ENCODE measurements at places on chromosomes 3 and 15.

GRCh38 chr3:148816981-148817525, 10.6 kb upstream of the CPB1 start:
- no peak for DNase-seq

- DNase-seq, result no peak
Observed at GRCh38 chr15:61069394-61070075, 159.6 kb downstream of the RORA start.

DNA sequence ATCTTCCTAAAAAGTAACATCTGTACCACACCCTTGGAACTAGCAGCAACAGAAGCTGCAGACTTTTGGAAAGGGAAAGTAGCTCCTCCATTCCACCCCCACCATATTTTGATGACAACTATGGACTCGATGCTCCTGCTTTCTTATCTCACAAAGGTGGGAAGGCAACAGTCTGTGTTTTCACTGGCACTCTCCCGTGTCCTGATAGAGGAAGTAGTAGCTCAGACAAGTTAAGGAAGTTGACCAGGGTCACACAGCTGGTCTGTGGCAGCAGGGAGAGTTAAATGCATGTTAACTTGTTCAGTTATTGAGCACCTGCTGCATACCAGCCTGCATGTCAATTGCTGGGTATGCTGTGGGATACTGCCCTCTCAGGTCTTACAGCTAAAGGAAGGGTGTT, 33.1 kb downstream of the BHLHE40 start:
- DNase-seq, result no peak

GRCh38 chr15:65836665-65837064, 32.6 kb upstream of the RAB11A start:
- DNase-seq, result no peak

GRCh38 chr3:24351779-24352469, 142.7 kb downstream of the THRB start:
- no peak for DNase-seq
